ENCODE measurements at places on chromosomes 2 and 18.

DNA sequence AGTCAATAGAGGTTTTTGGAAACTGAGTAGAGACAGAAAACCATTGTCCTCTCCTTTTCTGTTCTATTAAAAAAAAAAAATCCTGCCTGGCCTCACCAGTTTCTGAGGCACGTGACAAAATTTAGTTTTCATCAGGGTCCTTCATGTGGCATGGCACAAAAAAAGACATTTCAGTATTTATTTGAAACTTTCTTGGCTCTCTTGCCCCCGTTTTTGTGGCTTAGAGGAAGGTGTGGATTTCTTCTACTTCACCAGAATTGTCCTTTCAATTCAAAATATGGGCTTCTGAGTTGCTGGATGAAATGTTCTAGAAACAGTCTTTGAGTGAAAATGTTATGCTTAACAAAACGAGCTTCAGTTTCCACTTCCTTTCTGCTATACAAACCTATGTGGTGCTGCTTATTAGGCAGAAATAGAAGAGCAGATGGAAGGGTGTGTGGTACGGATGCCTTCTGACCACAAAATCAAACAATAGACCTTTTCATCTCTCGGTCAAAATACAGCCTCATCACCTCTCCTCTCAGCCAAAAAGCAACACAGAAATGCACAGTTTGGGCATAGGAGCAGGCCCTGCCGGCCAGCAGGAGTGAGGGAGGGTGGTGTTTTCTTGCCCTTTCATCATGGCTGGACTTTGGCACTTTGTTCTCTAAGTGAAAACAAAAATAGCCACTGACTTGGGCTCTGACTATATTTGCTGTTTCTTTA lies 89.2 kb downstream of the SH3RF3 start:
- DNase-seq: peak; percentile 54

DNA sequence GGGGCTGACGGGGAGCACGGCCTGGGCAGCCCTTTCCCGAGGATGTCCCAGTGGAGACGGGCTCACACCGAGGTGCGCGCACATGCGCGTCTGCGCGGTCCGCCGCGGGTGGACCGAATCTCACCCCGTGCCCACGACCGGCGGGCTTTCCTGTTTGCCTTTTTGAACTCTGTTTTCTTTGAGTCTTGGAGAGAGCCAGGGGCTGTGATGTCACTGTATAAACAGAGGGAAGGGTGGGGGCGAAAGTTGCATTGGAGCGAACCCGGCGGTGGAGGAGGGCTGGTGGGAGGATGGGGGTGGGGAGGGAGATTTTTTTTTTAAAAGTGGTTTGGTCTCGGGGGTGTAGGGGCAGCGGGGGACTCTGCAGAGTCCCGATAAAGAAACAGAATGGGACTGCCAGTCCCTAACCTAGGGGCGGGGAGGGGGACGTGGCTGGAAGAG lies 141.2 kb upstream of the CTAGE1 start:
- no peak for DNase-seq

DNA sequence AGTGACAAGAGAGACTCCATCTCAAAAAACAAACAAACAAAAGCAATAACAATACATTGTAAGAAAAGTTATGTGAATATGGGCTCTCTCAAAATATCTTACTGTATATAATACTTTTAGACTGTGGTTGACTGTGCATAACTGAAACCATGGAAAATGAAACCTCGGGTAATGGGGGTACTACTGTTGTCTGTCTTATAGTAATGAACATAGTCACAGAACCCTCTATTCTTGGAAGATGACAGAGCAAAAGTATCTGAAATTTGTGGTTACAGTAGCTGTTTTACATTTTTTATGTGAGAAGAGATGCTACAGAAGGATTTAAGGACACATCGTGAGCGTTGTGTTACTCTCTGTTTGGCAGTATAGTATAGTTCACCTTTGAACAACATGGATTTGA lies 60.5 kb downstream of the MAP4K4 start:
- no peak for DNase-seq

DNA sequence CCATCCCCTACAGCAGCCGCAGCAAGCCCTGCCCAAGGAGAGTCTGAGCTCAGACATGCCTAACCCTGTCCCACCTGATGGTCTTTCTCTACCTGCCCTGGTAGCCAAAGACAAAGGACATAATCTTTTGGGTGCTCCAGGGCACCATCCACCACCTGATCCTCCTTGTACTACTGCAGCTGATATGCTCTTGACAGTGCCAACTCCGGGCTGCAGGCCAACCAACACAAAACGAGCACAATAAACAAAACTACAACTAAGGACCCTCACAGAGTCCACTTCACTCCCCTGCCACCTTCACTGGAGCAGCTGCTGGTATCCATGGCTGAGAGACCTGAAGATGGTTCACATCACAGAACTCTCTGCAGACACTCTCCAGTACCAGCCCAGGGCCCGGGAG lies 106.3 kb downstream of the GRB14 start:
- no peak for DNase-seq

DNA sequence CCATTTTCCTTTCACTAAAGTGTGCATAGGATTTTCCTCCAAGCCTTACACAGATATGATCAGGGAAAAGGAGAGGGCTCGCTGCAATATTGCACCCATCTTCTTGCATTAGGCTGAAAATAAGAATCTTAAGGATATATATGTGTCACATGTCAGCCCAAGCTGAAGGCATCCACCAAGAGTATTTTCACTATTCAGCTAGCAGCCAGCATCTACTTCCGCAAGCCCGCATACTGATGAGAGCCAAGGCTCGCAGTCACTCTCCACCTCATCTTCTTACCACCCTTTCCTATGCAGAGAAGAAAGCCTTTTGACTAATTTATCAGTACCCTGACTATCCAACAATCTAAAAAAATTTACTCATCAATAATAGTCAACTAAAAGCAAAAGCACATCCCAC lies 6.1 kb downstream of the TMEM163 start:
- DNase-seq: no peak

- DNase-seq: no peak
Measured at GRCh38 chr18:44548291-44549221, 132.1 kb upstream of the SETBP1 start.

DNA sequence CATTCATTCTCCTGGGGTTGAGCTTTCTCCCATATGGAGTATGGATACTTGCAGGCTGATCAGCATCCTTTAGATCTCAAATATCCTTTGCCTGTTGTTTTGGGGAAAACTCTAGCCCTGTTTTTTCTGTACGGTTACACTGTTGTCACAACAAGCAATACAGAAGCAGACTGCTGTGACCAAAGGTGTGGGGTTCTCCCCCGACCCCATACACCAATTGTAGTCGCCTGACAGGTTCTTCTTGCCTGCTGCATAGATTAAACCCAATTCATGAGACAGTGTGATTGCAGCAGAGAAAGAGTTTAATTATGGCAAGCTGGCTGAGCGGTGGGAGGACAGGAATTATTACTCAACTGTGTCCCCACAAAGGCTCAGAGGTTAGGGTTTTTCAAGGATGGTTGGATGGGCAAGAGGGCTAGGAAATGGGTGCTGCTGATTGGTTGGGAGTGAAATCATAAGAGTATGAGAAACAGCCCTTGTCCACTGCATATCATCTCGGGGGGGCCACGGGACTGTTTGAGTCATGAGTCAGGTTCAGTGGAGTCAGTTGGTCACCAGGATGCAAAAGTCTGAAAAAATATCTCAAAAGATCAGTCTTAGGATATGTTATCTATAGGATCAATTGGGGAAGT lies 40.6 kb downstream of the ITGB1BP1 start:
- no peak for DNase-seq

- no peak for DNase-seq
Measured at GRCh38 chr2:134052173-134052572, 201.7 kb upstream of the MGAT5 start.

DNA sequence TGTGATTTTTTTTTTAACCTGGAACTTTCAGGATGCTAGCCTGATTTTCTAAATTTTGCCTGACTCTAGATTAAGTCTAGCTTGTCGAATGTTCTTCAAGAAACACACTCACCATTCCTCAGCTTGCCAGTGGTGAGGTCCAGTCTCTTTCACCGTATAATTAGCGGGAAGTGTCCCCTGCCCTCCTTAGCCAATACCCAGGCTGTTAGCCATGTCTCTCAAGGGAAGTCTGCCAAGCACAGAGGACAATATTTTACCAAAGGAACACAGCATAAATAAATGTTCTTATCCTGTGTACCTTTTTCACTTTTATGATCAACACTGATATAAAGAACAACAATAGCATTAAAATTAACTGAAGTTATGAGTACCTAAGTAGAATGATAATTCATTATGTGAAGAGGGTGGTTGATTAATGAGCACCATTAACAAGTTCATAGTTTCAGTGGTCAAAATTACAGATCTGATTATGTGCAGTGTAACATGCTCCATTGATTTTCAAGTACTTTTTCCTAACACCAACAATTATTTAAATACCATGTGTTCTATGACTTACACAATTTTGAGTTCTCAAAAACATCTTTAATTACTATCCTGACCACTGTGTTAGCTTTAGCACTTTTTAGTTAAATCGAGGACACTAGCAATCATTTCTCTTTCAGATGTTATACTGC lies 445.8 kb upstream of the RAB12 start:
- no peak for DNase-seq

GRCh38 chr2:178536037-178536436 lies 55.8 kb downstream of the PLEKHA3 start:
- DNase-seq: no peak

DNA sequence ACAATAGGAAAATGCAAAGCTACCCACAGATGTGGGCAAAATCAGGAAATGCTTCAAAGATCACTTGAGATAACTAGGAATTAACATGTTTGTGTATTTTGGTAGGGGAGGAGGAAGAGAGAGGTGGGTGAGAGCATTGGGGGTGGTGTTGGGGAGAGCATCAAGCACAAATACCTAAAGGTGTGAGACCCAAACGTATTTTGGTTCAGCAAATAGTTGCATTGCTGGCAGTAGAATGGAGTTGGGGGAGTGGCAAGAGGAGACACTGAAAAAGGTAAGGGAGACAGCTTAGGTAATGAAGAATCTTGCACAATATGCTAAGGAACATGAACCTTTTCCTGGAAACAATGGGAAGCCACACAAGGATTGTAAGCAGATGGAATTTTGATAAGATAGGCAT lies 1.5 kb upstream of the PELI1 start:
- DNase-seq: no peak

- DNase-seq: no peak
Measured at GRCh38 chr2:223084873-223085272, 32.9 kb downstream of the KCNE4 start.

- peak; percentile 27 for DNase-seq
Measured at GRCh38 chr2:122100346-122100745, 344.9 kb downstream of the TSN start.

- DNase-seq: no peak
Measured at GRCh38 chr18:62766266-62766665, 50.9 kb downstream of the PHLPP1 start.

DNA sequence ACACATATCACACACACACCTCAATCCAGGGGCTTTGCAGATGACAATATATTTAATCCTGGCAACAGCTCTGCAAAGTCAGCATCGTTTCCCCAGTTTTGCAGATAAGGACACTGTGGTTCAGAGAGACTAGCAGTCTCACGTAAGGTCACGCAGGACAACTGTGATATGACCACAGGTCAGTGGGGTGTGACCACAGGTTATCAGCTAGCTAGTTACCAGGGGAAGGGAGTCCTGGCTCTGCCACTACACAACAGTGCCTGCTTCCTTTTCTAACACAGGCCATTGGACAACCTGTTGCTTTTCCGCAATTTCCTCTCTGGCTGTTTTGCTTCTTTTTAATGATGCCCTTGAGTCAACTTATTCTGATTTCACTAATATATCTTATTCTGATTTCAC lies 33.3 kb downstream of the RBMS1 start:
- no peak for DNase-seq

All from COLO829 (cell line).